ENCODE measurements at places on chromosomes 13 and 19. TPM values are rescaled to one million over a fixed set of nuclear protein-coding genes. Genes with fewer than 3 reads are reported as not detected.

Gene GPR12
- total RNA-seq, result not detected

Gene RXFP2
- total RNA-seq, result not detected

Gene ZFR2
- 0.31 TPM for total RNA-seq

- DNase-seq, result no peak
These were observed 251.3 kb downstream of the MAB21L1 start for GRCh38 chr13:35225159-35225558.

DNA sequence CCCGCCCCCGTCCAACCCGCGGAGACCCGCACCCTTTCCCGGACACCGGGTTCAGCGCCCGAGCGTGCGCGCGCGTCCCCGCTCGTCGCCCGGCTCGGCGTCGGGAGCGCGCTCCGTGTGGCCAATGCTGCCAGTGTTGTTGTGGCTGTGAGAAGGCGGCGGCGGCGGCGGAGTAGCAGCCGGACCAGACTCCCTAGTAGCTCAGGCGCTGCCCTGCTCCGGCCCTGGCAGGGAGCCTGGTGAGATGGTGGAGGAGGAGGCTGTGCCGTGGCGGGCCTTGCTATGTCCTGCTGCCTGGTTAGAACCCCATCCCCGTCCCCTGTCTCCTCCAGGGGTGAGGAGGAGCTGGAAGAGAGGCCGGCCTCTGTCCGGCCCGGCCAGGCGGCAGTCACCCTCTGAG is 553.2 kb downstream of the TUBA3C start:
- no peak for DNase-seq

DNA sequence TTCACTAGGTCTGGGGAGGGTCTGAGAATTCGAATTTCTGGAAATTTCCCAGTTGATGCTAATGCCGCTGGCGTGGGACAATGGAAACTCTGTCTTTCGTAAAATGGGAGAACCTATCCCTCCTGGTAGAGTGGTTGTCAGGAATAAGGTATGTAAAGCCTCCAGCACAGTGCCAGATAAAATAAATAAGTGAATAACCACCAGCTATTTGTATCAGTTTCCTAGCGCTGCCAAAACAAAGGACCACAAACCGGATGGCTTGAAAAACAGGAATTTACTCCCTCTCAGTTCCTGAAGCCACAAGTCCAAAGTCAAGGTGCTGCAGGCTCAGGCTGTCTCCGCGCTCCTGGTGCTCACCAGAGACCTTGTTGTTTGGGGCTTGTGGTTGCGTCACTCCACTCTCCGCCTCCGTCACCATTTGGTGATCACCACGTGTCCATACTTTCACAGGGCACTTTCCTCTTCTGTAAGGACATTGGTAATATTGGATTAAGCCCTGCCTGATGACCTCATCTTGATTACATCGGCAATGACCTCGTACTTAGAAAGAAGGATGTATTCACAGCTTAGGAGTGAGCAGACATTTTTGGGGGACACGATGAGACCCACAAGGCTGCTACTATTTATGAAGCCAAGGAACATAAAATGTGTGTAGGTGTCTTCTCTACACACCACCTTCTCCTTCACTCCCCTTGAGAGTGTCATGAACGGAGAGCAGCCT is 428.5 kb downstream of the IRS2 start:
- no peak for DNase-seq

GRCh38 chr13:43085545-43085944 is 62.2 kb downstream of the DNAJC15 start:
- DNase-seq, result no peak

DNA sequence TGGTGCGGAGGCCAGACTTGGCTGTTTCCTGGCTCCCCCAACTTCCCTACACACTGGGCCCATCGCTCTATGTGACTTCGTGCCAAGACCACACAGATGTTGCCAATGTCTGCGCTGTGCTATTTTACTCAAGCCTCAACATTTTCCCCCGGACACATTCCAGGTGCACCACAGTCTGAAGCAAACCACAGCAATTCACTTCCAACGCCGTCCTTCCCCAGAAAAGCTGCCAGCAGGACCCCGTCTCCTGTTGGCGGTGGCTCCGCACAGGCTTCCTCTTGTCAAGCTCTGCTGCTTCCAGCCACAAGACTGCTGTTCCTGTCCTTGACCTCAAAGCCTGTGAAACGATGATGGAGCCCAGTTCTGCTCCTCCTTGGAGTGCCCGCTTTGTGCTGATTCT is 100.7 kb downstream of the CRYL1 start:
- no peak for DNase-seq

- no peak for DNase-seq
These were observed 414.8 kb downstream of the GPC5 start for GRCh38 chr13:91813253-91813652.

GRCh38 chr19:6717441-6717971 is 2.9 kb downstream of the C3 start:
- no peak for DNase-seq
